ENCODE measurements at places on chromosomes 16 and 17.
A peak's percentile ranks its signal among the peaks of the same experiment; 100 is the strongest.

DNA sequence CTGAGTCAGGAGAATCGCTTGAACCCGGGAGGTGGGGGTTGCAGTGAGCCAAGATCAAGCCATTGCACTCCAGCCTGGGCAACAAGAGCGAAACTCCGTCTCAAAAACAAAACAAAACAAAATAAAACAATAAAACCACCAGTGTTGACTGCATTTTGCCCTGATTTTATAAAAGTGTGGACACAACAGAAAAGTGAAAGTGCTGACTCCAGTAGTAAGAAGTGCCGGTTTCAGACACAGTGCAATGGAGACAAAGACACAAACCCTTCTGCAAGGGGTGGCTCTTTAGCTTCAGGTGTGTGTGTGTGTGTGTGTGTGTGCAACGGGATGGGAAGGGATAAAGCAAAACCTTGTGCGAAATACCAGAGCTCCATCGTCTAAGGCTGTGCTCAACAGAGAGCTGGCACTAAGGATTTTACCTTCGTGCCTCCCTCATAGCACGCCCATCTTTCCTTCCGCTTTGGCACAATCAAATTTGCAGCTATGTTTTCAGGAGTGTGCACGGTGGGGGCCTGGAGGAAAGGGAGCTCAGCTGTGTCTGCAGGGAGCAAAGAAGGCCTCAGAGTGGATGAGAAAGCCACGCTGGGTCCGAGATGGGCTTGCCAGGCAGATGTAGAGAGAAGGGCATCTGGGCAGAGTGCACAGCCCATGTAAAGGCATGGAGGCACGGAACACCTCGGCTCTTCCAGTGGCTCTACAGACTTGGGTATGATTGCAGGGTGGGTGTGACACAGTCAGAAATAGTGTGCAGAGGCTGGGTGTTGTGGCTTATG is 15.5 kb downstream of the MXRA7 start:
- DNase-seq, result no peak

DNA sequence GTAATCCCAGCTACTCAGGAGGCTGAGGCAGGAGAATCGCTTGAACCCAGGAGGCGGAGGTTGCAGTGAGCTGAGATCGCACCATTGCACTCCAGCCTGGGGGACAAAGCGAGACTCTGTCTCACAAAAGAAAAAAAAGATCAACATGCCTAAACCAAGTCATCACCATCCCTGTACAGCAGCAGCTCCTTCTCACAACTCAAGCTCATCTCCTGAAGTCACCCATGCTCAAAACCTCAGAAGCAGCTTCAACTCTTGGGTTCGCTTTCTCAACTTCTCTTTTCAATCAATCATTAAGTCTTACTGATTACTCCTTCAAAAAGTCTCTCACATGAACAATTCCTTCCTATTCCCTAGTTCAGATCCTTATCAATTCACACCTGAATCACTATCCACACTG is 31.3 kb downstream of the PHLPP2 start:
- no peak for DNase-seq

DNA sequence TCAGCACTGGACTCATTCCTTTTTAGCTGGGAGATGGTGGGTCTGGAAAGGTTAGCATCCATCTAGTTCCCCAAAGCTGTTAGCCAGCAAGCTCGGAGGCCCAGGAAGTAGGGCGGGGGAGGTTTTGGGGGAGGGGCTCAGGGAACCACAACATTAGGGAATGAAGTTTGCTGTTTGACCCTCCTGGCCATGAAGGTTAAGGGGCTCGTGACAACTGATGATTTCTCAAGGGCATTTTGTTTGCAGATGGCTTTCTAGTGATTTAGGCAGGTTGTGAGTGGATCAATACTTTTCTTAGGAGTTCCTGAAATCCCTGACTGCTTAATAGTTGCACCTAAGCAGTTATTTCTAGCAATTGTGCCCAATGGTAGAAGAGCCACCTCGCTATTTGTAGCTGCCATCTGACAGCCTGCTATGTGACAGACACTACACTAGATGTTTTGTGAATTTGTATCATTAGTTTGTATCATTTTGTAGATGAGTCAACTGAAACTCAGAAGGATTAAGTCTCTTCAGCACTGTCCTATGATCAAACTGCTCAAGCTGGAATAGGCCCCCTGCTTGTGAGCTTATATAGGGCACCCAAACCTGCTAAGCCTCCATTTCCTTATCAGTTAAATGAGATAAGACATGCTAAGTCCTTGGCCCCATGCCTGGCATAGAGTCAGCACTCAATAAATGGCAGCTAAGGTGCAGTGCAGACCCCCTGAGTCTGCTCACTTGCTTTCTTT is 146.4 kb downstream of the IRX3 start:
- peak; percentile 66 for DNase-seq

DNA sequence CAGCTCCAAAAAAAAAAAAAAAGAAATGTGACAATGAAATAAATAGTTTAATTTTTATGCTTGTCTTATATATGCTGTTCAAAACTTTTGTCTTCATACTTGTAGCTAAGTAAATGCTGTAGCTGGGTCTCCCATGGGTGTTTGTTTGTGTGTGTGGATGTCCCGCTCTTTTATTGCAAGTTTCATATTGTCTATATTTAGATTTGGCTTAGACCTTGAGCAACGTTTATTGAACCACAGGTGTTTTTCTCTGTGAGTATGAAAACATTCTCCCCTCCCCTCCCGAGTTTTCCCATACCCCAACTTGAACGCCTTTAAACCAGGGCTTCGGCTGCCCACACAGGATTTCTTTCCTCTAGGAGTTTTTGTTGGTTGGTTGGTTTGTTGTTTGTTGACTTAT is 45.2 kb downstream of the MFSD11 start:
- no peak for DNase-seq

DNA sequence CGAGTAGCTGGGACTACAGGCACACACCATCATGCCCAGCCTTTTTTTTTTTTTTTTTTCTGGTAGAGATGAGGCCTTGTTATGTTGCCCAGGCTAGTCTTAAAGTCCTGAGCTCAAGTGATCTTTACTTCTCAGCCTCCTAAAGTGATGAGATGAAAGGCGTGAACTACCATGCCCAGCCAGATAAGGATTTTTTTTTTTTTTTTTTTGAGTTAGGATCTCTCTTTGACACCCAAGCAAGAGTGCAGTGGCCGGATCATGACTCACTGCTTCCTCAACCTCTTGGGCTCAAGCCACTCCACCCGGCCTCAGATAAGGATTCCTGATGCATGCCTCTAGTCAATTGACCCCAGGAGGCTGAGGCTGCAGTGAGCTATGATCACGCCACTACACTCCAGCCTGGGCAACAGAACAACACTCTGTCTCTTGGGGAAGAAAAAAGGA is 11.2 kb upstream of the PLEKHG4 start:
- peak; percentile 71 for DNase-seq

GRCh38 chr17:49730078-49730784 is 22.5 kb upstream of the SLC35B1 start:
- no peak for DNase-seq

DNA sequence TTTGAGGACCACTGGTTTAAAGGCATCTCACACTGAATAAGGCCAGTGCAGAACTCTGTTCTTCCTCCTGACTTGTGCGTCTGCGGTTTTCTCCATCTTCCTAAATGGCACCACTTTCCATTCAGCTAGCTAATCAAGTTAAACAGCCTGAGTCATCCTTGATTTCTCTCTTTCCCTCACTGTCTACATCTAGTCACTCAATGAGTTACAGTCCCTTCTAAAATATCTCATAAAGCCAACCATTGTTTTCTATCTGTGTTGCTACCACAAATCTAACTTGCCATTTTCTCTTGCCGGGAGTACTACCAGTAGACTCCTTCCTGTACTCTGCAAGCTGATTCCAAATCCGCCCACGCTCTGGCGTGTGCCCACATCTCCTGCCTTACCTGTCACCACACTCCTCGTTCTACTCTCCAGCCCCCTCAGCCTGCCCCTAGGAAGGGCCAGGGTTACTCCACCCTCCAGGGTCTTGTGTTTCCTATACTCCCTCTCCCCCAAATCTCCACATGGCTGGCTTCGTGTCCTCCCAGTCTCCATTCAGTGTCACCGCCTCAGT is 324.5 kb downstream of the SNX29 start:
- DNase-seq, result no peak

- DNase-seq, result no peak
Observed at GRCh38 chr17:59366773-59367656, 35.6 kb downstream of the YPEL2 start.

DNA sequence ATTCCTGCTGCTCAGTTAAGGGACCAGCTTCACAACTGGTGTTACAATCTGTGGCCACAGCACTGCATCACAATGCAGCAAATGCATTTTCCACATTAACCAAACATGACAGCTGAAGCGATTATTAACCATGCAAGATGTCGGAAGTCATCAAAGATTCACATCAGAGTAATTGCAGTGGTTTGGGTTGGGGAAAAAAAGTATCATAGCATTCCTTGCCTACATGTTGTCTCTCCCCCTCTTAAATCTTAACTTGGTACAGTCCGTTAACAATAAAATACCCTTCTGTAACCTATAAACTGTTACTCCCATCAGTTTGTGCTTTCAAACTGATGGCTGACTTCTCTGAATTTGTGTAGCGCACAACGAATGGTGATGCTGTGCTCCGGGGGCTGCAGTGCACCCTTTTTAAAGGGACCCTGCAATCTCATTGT is 51.6 kb downstream of the NUP93 start:
- no peak for DNase-seq

- no peak for DNase-seq
Observed at GRCh38 chr16:65984296-65984695, 382.2 kb upstream of the CDH5 start.

- no peak for DNase-seq
Observed at GRCh38 chr16:4879049-4879448, 31.8 kb downstream of the UBN1 start.

- no peak for DNase-seq
Observed at GRCh38 chr17:17831208-17832031, 5.4 kb downstream of the SREBF1 start.

- no peak for DNase-seq
Observed at GRCh38 chr17:76519048-76519966, 18.1 kb upstream of the RHBDF2 start.

DNA sequence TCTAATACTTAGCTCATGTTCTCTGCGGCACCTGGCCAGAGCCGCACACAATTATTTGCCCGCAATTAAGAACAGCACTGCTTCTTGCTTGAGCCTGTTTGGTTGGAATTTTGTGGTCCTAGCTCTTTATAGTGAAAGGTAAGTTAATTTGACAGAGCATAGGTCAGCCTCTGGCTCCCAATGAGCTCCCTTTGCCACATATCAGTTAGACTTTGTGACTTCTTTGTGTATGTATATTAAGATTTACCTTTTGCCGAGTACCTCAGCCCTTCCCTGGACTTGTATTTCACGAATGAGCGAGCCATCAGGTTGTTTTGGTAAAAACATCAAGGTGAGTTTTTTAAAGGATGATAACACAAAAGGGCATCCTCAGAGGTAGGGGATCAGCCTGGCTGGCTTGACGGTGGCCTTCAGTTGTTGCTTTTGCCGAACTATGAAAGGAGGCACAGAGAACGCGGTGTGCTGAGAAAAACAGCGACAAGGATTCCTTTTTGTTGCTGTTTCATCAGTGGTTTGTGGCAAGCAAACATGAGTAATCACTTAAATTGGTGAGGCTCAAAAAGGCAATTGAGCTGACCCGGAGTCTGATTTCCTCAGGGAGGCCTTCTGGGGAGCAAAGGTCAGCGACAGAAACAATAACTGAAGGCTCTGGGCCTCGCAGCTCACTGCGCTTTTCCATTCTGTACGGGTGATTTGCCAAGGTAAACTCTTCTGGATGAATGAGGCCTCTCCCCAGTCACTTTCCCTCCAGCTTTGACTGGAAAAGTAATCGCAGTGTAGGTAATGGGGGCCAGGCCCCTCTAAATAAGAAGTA is 163.6 kb downstream of the HS3ST3A1 start:
- no peak for DNase-seq

DNA sequence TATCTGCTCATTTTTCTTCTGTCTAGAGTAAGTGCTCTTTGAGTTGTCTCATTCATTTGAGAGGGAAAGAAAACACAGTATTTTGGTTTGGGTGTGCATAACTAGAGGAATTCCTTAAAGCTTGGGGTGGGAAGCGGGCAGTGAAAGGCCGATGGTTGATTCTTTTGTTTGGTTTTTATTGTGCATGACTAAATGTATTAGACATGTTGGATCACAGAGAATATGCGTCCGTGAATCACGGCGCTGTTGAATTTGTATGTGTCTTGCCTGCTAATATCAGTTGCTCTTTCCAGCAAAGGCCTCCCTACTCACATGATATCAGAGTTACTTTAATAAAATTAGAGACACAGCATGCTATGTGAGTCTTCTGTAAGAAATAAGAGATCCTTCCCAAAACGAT is 180.0 kb downstream of the CHD9NB start:
- DNase-seq, result no peak

GRCh38 chr16:27353853-27354252 is 40.1 kb downstream of the IL4R start:
- no peak for DNase-seq

- no peak for DNase-seq
Observed at GRCh38 chr16:4994719-4995434, 36.7 kb downstream of the SEC14L5 start.

DNA sequence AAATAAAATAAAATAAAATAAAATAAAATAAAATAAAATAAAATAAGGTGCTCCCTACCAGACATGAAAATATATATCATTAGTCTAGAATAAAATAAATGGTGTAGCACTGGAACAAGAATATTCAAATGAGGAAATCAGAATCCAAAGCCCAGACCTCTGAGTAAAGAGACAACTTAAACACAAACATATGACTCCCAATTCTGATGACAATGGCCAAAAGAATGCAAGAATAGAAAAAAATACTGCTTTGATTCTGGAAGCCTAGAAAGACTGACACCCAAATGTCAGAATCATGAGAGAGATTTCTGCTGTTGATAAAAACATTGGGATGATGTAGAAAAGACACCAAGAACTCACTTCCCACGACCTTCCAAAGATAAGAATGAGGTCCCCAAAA is 27.9 kb downstream of the MYOCD start:
- DNase-seq, result no peak

DNA sequence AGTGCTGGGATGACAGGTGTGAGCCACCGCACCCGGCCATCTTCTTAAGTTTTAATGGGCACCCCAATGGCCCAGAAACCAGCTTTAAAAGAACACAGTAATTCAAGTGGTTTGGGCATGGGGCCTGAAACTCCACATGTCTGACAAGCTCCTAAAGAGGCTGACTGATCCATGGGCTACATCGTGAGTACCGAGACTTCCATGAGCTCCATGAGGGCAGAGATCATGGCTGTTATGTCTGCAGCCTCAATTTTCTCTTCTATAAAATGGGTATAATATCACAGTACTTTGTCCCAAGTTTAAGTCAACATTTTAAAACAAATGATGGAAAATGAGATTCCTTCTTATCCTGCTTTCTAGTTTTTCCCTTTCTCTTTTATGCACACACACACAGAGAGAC is 397.6 kb upstream of the MAF start:
- no peak for DNase-seq

- no peak for DNase-seq
Observed at GRCh38 chr16:85490407-85491057, 122.6 kb upstream of the GSE1 start.
